Foreskin melanocyte (primary cell): ENCODE measurements at places on chromosomes 1 and 21.
A peak's percentile ranks its signal among the peaks of the same experiment; 100 is the strongest.

DNA sequence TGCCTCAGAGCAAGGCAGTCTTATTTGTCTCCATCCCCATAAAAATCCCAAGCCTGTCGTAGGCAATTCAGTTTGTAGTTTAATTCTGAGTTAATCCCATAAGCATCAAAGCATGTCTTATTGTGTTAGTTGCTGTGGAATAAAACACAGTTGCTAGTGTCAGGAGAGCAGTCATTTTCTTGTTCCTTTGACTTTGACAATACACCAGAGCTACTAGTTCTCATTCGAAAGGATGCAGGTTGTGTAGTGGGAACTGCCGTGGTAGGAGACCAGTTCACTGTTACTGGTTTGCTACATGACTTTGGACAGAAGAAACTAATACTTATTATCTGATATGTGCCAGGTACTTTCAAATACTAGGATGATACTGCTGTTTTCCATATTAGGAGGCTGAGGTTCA is 23.5 kb downstream of the LRIG2 start:
- no peak for DNase-seq

GRCh38 chr21:29938776-29939103 is 1.1 kb downstream of the GRIK1 start:
- no peak for DNase-seq

- DNase-seq, result no peak
Observed at GRCh38 chr1:119924948-119925898, 28.9 kb upstream of the ADAM30 start.

DNA sequence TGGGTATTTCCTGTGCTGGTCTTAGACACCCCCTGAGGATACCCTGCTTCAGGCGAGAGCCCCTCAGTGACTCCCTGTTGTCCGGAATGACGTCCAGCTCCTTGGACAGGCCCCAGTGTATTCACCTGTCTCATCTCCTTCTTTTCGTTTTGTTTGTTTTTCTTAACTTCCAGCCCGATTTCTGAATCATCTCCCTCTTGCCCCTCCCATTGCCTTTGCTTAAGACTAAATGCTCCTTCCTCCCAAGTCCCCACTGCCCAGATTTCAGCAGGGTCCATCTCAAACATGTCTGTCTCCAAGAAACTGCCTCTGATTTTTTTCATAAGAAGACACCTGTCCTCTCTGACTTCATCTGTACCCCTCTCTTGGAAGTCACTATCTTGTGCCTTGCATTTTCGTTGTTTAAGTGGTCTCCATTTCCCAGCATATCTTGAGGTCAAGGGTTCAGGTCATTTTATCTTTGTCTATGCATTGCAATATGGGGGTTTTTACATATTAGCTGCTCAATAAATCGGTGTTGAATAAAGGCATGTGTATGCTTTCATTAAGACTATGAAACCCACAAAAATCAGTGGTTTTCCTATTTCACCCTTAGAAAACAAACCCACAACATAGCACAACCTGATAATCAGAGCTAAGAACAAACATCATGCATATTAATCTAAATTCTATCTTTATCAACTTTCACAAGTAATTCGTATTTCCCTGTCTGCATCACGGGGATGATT is 58.4 kb upstream of the LGALS8 start:
- DNase-seq, result no peak

GRCh38 chr1:109567877-109568672 is 19.7 kb downstream of the GNAI3 start:
- DNase-seq, result no peak

DNA sequence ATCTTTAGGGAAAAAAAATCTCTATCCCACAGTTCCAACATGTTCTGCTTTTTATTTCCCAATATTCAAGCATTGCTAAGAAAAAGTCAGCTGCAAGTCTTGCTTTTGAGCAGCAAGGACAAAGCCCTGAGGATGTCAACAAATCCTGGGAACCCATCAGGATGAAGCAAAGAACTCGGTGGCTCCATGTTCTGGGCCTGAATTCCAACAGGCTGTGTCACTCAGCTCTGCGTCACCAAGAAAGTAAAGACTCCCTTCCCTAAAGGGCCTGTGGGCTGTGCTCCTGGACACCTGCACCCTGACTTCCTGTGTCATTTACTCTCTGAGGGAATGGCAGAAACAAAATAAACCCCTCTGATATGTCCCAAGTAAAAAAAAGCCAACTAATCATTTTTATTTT is 95.5 kb downstream of the TIAM1 start:
- DNase-seq, result no peak

DNA sequence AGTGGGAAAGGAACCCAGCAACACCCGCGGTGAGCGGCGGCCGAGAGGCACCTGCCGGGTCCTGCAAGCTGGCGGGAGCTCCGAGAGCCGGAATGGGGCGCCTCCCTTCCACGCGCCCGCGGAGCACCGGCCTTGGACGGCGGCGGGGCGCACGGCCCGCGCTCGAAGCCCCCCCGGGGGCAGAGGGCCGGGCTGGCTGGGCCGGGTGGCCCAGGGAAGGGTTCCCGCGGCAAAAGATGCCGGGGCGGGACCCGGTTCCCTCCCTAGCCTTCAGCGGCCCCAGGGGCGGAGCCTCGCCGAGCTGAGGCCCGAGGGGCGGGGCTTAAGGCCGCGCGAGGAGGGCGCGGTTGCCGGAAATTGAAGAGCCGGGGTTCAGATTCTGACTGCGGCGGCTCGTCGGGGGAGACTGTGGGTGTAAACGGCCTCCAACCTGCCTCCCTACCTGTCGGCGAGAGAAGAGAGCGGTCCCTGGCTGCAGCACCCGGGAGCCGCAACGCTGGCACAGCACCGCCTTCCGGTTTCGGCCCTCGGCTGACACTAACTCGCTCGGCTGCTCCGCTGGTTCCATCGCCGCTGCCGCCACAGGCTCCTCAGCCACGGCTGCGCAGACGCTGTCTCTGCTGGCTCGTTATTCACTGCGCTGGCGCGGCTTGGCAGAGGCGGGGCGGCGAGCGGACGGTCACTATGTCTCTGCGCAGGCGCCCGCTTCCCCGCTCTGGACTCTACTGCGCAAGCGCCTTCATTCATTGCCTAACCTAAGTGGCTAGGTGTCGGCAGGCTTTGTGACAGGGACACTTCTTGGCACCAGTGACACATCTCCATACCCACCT is at the start of gene RABIF:
Gene RABIF (minus strand): TSS at position 619 of the 830 bp plus-strand sequence. CDS start 51 bp downstream, at position 568.
- DNase-seq, result peak; percentile 85

DNA sequence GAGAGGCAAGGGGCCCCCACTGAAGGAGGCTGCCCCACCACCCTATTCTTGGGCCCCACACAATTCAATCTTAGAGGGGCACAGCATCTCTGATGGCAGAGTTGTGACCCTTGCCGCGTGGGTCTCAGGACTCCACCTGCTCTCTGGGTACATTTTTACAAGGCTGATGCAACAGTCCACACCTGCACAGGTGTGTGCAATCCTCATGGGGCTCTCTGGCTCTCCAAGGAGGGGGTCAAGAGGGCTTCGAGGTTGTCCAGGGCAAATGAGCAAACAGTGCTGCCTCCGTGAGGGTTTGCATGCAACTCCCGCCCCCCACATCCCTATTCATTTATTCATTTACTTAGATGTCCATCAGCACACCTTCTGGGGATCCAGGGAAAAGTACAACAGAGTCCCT is 81.6 kb upstream of the IFFO2 start:
- DNase-seq, result no peak

GRCh38 chr1:176799327-176799726 is 336.4 kb downstream of the PAPPA2 start:
- DNase-seq, result no peak

GRCh38 chr1:193421487-193421886 is 235.1 kb upstream of the B3GALT2 start:
- no peak for DNase-seq

- no peak for DNase-seq
Observed at GRCh38 chr1:235552146-235552716, 48.0 kb upstream of the B3GALNT2 start.

GRCh38 chr1:183804387-183804786 is 533 bp upstream of the RGL1 start:
- no peak for DNase-seq

- DNase-seq, result no peak
Observed at GRCh38 chr21:44090325-44090724, 16.9 kb upstream of the PWP2 start.

DNA sequence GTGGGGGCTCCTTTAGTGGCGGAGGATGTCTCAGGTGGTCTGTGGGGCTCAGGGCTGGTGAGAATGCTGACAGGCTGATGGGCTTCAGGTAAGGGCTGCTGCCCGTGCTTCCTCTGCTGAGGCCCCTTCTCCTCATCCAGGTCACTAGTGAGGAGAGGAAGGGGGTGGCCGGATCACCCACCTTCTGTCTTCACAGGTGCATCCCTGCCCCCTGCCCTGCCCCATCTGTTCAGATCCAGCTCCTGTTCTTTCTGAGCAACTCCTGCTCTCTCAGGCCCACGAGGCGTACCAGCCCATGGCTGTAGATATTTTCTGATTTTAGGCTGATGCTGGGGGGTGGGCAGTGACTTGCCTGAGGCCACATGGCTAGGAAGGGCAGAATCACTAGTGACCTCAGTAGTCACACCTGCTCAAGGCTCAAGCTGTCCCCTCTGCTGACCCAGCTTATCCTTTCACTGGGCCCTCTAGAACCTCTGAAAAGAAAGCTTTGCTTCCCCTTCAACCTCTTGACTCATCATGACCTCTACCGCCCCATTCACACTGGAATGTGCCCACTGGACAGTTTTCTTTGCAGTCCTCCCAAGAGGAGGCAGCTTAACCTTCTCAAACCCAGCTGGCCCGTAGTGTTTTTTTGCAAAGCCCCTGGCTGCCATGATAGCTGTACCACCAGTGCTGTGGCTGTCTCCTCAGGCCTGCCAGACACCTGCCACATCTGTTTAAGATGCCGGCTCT is 14.8 kb downstream of the DCST2 start:
- no peak for DNase-seq

GRCh38 chr1:62247391-62248168 is 52.9 kb downstream of the L1TD1 start:
- DNase-seq, result no peak

GRCh38 chr1:44634606-44635189 is 39.6 kb downstream of the TMEM53 start:
- DNase-seq, result no peak

DNA sequence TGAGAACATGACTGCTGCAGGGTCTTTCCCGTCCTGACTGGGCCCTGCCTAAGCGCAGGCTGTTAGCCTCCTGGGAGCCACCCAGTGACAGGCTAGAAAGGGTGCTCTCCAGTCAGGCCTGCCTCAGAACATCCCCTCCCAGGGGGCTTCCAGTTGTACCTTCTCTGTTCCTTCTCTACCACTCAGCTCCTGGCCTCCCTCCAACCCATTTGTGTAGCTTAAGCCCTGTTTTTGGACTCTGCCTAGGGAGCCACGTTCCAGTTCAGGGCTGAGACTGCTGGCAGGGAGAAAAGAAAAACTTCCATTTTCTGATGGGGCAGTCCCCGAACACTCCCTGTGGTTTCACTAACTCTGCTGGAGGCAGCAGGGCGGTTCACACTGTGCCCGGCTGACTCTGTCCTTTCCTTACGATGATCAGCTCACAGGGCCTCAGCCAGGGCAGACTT is 15.3 kb upstream of the POU3F1 start:
- no peak for DNase-seq

- DNase-seq, result no peak
Observed at GRCh38 chr1:228208831-228209551, 1.1 kb downstream of the OBSCN start.
